Large intestine (tissue), 12 donors: ENCODE measurements at places on chromosomes 2 and 18.

DNA sequence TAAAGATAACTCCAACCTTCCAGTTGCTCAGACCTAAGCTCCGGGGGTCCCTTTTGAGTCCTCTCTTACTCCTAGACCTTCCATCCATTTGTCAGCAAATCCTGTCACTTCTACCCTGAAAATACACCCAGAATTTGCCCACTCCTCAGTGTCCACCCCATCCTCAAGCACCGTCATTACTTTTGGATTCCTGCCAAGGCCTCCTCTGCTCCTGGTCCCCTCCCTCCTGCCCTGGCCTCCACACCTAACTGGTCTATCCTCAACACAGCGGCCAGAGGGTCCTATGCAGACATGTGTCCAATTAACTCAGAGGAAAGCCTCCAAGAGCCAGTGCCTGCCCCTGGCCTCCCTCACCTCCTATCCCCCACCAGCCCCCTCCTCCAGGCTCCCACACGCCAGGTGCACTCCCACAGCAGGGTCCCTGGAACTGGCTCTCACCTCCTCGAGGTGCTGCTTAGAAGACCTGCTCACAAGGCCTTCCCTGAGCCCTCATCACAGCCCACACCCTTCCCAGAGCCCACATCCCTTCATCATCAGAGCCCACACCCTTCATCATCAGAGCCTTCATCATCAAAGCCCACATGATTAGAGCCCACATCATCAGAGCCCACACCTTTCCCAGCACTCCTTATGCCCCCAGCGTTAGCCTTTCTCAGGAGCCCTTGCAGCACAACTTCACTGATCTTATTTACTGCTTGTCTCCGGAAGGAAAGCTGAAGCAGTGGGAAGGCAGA is 20.4 kb downstream of the FAM178B start:
- no peak for DNase-seq

GRCh38 chr2:120108049-120108448 is 95.2 kb downstream of the EPB41L5 start:
- peak; percentile 30 for DNase-seq

DNA sequence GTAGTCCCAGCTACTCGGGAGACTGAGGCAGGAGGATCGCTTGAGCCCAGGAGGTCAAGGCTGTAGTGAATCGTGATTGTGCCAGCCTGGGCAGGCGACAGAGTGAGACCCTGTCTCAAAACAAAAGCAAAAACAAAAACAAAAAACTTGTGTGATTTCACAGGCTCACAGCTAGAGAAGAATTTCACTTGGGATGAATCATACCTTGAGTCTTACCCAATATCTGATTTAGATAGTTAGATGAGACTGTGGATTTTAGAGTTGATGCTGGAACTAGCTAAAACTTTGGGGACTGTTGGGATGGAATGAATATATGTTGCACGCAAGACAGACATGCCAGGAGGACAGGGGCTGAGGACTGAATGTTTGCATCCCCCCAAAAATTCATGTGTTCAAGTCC is 4.4 kb downstream of the ANKRD29 start:
- no peak for DNase-seq

DNA sequence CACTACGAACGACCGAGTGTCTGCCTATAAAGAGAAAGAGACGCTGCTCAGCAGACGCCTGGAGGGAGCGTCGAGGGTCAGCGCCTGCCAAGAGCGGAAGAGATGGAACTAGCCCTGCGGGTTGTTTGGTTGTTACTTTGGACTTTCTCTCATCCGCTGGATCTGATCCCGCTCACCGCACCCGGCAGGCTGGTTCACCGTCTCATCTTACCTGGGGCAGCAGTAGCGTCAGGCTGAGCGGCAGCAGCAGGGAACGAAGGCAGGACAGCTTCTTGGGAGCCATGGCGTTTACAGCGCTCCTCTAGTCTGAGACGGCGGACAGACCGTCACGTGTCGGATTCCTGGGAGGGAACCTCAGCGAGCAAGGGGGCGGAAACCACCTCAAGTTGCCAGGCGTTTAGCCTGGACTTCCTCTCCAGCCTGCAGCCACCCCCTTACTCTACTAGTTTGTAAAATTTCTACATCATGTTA is 1.9 kb downstream of the GLB1L start:
- no peak for DNase-seq

DNA sequence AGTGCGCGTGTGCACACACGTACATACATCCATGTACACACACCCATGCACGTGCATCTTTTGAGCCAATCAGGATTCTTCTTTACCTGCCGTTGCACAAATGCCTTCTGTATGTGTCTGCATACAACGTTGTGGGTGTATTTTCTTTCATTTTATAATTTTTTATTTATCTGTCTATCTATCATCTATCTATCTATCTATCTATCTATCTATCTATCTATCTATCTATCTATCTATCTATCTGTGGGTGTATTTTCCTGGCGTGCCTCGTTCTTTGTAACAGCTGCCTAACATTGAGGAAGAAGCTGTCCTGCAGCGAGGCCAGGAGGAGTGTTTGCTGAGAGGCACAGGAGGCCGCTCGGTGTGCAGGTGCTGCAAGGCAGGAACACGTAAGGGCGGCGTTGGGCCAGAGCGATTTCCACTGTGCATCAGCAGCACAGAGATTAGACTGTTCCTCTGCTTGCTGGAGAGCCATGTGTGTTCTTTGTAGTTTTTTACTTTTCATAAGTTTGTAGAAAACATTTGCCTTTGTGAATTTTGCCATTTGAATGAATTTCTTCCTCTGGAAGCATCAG is 84.4 kb downstream of the DGKD start:
- DNase-seq: no peak

DNA sequence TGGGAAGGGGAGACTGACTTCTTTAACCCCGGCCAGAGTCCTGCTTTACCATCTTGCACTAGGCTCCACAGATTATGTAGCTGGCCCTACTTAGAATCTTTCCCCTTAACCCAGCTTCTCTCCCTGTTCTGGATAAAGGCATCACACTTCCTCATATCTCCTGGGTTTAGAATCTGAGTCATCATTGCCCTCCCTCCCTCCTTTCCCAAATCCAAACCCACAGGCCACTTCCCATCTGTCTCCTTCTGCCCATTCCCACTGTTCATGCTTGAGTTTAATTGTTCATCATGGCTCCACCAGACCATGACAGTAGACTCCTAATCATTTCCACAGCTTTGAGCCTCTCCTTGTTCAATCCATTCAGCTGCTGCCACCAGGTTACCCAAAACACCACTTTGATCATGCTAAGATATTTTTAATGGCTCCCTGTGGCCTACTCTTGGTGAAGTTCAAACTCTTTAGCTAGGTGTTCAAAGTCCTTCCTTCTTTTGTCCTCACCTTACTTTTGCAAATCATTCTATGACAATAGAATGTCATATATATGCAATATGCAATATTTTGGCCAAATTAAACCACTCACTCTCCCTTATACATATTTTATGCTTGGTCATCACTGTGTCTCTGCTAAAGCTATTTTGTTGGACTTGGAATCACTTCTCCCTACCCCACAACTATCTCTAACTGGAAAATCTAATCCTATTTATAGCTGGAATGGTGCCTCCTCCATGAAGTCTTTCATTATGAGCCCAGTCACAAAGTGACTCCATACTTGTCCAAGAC is 5.5 kb downstream of the PDE11A start:
- DNase-seq: no peak

GRCh38 chr2:232588680-232589585 is 38.4 kb downstream of the EIF4E2 start:
- DNase-seq: no peak

DNA sequence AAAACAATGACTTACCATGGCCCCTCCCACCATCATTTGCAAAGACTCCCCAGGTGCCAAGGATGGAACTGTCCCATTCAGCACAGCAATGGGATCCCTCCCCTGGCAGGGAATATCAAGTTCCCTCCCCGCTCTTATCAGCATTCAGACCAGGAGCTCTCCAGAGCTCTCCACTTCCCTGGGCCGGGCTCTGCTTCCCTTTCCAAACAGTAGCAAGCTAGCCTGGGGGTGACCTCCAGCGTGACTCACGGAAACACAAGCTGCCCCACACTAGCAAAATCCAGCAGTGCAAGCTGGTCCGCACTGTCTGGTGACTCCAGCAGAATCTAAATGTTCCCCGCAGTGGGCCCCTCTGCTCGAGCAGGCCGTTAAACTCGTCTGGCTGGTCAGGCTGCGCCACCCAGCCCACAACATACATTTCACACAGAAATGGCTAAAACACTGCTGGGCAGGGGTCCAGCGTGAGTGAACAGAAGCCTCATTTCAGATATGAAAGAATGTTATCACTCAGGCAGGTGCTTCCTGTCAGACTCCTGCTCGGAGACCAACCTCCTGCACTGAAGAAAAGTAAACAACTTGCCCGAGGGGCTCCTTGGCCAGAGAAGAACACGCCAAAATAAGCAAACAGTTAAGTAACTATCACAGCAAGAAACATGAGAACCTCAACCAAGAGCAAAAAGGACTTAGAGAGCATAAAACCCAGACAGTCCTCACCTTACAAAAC is 33.9 kb downstream of the STAT1 start:
- peak; percentile 60 for DNase-seq

- DNase-seq: peak; percentile 42
Measured at GRCh38 chr2:86229221-86229620, 30.0 kb downstream of the MRPL35 start.

DNA sequence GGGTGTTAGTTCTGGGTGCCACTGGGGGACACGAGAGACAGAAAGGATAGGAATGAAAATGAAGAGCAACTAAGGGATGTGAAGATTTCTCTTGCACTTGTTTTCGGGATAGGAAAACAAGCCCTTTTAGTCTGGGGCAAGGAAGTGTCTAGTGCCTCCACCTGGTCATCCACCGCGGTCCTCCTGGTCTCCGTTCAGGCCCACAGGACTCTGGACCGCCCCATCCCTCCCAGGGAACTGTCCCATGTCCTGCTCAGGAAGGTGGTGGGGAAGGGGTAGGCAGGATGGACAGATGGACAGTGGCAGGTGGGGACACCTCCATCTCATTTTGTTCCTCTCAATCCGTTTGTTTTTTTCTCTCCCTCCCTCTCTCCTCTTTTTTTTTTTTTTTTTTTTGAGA is 45.9 kb downstream of the AGAP1 start:
- no peak for DNase-seq

DNA sequence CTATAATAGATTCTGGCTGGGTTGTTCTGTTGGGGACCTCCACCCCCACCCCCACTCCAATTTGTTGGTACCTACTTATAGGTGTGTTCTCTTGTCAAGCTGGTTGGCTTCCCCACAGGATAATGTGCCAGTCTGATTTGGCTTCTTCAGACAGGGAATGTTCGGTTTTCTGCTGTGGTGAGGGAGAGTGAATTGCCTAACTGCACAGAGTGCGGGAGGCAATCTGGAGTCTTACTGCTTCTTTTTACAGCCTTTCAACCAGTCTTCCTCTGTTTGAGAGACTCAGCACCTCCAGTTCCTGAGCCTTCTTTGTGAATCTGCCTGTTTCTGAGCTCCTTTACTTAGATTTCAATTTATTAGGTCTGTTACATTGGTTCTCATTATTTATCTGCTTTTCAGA is 27.4 kb upstream of the SNORC start:
- no peak for DNase-seq

GRCh38 chr2:193907561-193907960 is 1712.8 kb upstream of the TMEFF2 start:
- no peak for DNase-seq

DNA sequence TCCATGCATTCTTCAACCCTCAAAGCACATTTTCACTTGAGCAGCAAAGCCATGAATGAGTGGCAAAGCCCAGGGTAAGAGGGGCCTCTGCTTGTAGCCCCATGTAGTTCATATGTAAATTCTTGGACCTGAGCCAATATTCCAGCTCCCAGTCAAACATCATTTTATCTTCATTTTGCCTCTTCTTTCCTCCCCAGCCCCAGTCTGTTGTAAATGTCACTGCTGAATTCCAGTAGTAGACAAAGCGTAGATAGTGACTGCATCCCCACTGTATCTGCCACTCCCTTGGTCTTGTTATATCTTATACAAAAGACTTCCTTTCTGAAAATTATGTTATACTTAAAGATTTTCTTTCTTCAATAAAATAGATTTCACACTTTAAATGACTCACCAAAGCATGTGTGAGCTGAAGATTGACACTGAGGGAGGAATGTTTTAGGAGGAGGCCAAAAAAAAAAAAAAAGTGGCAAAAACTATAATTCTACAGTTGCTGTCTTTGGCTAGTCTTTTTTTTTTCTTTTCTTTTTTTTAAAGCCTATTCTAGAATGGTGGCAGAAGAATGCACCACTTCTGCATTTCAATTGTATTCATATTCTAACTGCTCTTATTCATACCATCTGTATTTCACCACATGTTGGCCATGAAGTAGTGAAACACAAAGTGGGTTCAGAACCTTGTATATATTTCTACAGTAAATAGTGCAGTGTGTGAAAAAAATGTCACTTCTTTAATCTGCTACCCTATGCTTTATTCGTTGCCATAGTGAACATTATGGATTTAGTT is 306.1 kb downstream of the CPS1 start:
- no peak for DNase-seq

DNA sequence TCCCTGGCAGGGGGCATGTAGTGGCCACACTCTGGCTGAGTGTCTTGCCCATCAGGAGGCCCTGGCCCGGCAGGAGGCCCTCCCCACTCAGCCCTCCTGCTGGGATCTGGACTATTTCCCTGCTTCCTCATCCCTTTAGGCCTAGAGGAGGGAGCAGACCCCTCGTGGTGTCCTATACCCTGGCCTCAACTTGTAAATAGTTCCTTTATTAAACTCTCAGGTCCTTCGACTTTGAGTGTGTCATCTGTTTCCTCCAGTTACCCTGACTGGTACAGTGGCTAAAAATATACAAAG is 166.7 kb upstream of the GLI2 start:
- DNase-seq: no peak

GRCh38 chr2:233021771-233022170 is 8.7 kb upstream of the NGEF start:
- DNase-seq: no peak

DNA sequence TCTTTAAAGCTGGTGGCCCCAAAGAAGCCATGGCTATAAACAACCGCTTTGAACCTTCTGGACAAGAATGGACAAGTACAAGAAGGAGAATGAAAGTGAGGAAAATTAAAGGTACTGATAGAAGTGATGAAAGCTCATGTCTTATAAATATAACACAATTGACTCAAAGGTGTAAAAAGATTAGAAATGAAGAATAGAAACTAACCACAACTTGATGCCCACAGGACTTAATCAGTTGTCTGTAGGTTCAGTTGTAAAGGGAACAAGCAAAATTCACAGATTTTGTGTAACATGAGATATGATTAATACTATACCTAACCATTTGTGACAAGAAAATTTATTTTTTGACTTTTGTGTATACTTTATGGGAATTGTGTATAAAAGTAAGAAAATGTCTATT is 135.7 kb downstream of the NUP35 start:
- DNase-seq: no peak
